Cortex of kidney (tissue), 1 donor: ENCODE measurements at places on chromosomes 4 and X.

DNA sequence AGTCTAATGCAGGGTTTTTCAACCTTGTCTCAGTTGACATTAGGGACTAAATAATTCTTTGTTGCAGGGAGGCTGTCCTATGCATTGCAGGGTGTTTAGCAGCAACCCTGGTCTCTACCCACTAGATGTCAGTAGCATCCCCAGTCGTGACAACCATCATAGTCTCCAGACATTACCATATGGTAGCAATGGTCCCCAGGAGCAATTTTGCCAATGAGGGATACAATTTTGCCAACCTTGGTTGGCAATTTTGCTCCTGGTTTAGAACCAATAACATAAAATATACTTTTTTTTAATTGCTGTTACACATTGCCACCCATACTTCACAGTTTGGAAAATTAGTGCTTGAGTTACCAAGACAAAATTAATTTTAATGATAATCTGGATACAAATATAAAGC lies 6.0 kb downstream of the EREG start:
- no peak for DNase-seq

DNA sequence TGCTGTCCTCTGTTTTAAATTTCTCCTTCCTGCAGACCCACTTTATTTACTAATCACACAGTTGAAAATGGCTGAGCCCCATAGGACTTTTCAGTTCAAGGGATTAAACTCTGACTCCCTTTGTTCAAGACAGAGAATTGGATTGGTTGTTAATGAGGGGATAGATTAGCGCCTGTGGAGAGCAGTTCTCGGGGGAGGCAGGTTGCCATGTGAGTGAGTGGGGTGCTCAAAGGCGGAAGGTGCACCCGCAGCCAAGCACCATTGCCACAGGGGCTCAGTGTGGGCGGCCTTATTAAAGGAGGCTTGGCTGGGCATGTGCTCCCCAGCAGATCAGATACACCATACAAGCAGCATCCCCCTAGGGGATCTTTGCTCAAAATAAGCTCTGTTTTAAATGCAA lies 7.9 kb upstream of the CBR4 start:
- DNase-seq: no peak

GRCh38 chrX:125205133-125205917 lies 114.3 kb upstream of the TEX13C start:
- no peak for DNase-seq

- no peak for DNase-seq
These were observed 52.0 kb upstream of the FRAS1 start for GRCh38 chr4:78005086-78005485.

GRCh38 chr4:54675721-54676461 lies 18.1 kb downstream of the KIT start:
- DNase-seq: no peak

GRCh38 chrX:64334467-64334866 lies 60.8 kb downstream of the MTMR8 start:
- DNase-seq: no peak

DNA sequence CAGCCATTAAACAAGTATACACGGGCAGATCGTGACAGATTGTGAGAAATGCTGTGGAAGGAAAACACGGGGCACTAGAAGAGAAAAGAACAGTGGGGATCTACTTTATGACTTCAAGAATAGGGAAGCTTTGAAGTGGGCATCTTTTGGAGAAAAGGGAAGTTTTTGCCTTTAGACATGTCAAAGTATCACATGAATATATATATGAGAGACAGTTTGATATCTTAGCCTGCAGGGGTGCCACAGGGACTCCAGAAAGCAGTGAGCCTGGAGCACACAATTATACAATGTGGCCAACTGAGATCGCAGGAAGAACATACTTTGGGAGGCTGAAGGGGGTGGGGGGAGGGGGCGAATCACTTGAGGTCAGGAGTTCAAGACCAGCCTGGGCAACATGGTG lies 35.7 kb downstream of the RELL1 start:
- DNase-seq: no peak

DNA sequence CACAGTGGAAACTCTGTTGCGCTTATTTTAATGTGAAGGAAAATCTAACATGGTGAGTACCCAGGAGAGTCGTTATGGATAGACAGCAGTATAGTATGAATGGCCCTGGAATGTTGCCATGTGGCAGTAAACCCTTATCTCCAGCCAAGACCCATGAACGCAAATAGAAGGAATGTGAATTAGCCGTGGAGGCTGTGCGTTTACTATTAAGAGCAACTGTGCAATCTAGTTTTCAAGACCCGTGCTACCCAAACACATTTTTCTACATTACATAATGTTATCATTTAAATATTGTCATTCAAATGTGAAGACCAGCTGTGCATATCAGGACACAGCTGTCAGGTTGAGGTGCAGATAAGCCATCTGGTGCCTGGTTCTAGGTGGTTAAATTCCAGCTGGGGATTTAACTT lies 13.3 kb upstream of the AGA start:
- no peak for DNase-seq

- DNase-seq: no peak
These were observed 58.4 kb upstream of the ATOH1 start for GRCh38 chr4:93770201-93770600.

DNA sequence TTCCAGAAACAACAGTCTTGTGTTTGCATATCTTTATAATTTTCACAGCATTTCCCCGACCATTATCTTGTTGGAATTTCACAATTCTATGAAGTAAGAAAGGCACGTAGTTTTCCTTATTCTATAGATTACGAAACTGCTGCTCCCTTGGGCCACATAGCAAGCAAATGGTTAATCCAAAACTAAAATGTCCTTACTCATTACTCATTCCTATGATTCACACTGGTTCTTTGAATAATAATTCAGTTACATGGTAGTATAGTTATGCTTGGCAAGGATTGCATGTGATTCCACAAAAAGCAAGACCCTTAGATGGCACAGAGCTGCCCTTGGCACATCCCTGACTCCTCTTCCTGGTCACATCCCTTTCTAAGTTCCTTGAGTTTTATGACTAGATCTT lies 51.2 kb downstream of the OR13H1 start:
- DNase-seq: no peak

DNA sequence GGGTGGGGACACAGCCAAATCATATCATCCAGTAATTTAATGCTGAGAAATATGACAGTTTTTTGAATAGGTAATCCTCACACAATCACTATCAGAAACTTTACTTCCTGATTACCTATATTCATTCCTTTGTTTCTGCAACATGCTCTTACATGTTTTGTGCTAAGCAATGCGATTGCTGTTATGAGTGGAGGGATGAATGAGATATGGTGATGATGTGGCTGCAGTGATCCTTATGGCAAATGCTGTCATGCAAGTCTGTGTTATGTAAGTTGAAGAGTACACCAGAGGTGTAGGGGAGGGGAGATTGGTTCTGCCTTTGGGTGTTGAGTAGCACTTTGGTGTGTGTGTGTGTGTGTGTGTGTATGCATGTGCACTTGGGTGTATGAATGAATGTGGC lies 14.6 kb downstream of the HERC3 start:
- DNase-seq: no peak

DNA sequence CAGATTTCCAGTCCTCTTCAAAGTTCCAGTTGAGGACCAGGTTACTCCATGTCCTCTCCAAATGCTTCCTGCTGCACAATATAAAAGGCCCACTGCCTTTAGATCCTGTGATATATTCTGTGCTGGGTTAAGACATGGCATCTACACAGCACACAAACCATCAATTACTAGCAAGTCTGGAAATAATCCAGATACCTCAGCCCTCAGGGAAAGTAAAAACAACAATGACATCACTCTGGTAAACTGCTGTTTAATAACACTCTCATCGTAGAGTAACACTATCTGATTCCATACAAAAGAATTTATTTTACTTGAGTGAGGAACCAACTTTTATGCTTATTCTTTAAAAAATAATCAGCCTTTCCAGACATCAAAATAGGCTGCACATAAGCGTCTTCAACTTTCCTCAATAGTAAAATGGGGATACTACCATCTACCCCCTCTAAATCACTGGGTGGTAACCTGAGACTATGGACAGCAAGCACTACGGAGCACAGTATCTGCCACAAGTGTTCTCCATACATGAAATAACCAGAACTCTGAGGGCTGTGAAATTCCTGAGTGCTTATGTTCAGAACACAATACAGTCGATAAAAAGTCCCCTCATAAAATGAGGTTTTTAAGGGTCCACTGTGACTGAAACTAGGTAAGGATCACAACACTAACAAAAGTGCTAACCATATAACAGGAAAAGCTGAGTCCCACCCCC lies 53.4 kb downstream of the ABCG2 start:
- DNase-seq: no peak

- no peak for DNase-seq
These were observed 86.2 kb downstream of the MAMLD1 start for GRCh38 chrX:150449313-150449712.

DNA sequence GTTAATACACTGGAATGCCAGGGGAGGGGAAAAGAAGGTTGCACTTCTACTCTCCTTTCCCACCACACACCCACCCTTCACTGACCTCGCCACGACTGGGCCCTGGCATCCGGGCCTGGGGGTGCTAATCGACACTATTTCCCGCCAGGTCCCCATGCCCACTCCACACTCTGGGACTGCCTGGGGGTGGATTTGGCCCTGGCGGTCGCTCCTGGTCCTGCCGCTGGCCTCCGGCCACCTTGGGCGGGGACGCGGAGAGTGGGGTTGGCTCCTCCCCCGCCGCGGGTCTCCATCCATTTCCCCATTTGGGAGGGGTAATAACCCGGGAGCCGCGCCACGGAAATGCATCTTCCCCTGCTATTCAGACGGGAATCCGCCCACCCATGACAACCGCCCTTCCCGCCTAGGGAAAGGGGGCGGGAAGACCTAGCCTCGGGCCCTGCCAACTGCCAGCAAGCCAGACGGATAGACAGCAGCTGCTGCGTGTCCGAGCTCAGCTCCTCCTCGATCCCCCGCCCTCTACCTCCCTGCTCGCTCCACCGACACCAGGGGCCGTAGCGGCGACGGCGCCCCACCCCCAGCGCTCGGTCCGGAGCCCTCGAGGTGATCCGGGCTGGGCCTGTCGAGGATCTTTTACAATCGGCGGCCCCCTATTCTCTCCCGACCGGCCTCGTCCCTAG lies 78.1 kb downstream of the RLIM start:
- DNase-seq: peak; percentile 15

GRCh38 chr4:101171747-101172146 lies 175.6 kb downstream of the PPP3CA start:
- no peak for DNase-seq

DNA sequence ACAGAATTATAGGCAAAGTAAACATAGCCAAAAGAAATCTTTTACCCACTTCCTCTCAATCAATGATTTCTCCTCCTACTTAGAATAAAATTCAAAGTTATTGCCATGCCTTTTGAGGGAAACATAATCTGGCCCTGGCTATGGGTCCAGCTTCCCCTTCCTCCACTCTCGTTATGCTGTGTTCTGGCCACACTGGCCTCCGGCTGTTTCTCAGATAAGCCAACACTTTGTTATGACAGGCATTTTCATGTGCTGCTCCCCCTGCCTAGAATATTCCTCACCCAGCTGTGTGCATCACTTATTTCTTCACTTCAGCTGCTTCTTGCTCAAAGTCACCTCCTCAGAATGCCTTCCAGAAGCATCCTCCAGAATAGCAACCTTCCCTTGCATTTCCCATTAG lies 386.6 kb upstream of the AADAT start:
- no peak for DNase-seq

DNA sequence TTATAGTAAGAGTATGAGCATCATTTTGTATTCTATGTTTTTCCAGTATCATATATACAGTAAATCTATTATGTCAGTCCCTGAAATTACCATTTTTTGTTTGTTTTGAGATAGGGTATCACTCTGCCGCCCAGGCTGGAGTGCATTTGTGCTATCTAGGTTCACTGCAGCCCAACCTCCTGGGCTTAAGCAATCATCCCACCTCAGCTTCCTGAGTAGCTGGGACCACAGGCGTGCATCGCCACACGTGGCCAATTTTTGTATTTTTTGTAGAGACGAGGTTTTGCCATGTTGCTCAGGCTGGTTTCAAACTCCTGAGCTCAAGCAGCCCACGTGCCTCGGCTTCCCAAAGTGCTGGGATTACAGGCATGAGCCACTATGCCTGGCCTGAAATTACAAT lies 85.6 kb downstream of the ZNF330 start:
- DNase-seq: no peak

- no peak for DNase-seq
These were observed 9.9 kb downstream of the BEND4 start for GRCh38 chr4:42142591-42142990.

GRCh38 chrX:72207366-72207765 lies 25.8 kb downstream of the PIN4 start:
- DNase-seq: no peak

DNA sequence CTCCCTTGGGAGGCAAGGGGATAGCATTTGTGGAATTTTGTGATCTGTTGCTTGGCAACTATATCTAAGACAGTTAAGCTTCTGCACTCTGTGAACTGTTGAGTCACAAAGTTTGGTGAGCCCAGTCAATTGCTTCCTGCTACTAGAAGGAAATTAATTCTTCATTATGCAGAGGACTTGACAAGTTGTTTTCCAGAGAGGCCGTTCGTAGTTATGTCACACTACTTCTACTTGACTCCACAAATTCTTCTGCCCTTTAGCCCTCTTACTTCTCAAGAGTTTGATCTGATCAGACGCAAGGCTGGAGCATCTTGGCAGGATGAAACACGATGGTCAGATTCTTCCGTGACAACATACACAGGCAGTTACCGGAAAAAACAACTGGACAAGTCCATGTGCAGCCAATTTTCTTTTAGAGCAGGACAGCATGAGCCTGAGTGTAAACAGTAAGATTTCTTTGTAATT lies at the start of gene C4orf51:
Gene C4orf51, plus strand, starts transcription at position 156 of the 465 bp plus-strand sequence. Its CDS starts 58 bp downstream, at position 214.
- DNase-seq: no peak

- no peak for DNase-seq
These were observed 92.8 kb upstream of the UNC5C start for GRCh38 chr4:95641571-95641970.

GRCh38 chr4:83604321-83604720 lies 68.4 kb downstream of the GPAT3 start:
- no peak for DNase-seq

- no peak for DNase-seq
These were observed 107.3 kb downstream of the CPEB2 start for GRCh38 chr4:15109600-15109999.

DNA sequence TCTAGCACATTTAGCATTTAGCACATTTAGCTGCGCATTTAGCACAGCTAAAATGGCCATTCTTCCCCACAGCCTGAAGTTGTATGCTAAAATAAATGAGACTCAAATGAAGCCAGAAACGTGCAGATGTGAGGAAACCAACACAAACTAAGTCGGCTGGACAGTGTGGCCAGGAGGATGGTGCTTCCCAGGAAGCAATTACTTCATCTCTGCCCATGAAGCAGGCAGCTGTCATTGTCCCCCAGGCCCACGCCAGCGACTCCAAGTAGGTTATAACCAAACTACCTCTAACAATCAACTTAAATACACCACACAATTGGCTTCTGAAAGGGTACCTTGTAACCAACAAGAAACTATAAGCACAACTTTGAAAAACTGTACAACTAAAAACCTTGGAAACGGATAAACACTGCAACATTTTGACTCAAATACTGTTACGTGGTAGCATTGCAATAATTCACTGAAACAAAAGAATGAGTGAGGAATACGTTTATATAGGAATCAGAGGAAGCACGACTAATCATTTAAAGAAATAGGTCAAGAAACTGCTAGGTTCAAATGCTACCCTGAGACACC lies 39.2 kb downstream of the AFAP1 start:
- DNase-seq: no peak
